ENCODE measurements at places on chromosomes 1 and 21.

- DNase-seq, result no peak
These were observed 54.7 kb downstream of the ASH1L start for GRCh38 chr1:155507945-155508344.

GRCh38 chr1:62196086-62196690 is 1.5 kb downstream of the L1TD1 start:
- no peak for DNase-seq

DNA sequence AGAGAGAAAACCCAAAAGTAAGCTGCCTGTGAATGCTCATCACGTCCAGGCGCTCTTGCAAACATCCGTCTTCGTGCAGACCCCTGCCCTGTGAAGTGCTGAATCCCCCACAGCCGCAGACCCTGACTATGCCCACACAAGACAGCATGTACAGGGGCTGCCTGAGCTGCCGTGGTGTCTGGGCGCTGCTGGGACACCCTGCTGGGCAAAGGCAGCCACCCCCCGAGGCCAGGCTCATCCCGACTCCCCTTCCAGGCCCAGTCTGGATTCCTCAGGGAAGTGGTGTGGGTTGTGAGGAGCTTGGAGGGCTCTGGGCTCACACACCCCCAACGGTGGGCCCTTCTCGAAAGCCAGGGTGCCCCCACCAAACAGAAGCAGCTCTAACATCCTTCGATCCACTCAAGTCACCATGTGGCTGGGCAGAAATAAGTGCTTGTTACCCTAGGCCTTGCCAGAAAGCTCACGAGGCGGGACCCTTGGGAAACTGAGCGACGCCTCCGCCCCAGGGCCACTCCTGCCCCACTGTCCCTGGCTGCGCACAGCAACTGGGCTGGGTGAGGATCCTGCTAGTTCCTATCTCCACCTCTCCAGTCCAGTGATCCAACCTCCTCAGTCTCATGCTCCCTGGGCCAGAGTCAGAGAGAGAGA is 4.8 kb upstream of the WNT9A start:
- no peak for DNase-seq

GRCh38 chr1:86153836-86154235 is 2.7 kb downstream of the COL24A1 start:
- no peak for DNase-seq

- DNase-seq, result no peak
These were observed 91.9 kb upstream of the KCNK2 start for GRCh38 chr1:214990619-214991018.

DNA sequence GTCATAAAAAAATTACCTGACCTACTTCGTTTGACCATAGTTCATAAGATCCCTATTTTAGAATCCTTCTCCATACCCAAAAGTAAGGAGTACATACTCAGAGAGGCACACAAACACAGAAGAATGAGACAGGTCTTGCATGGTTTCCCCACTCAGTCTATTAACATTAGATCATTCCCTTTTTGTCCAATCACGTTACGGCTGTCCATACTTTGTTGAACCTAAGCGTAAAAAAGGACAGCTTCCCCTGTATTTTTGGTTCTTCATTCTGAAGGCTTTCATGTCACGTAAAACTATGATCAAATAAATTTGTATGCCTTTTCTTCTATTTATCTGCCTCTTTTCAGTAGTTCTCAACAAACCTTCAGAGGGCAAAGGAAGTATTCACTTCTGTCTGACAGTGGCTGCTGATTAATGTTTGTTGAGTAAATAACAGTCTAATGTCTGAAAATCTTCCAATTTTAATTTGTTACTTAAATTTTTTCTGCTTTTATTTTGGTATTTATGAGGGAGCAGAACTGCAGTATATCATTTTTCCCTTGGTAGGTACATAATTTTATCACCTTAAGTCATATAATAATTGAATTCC is 16.4 kb downstream of the PKN2 start:
- no peak for DNase-seq

DNA sequence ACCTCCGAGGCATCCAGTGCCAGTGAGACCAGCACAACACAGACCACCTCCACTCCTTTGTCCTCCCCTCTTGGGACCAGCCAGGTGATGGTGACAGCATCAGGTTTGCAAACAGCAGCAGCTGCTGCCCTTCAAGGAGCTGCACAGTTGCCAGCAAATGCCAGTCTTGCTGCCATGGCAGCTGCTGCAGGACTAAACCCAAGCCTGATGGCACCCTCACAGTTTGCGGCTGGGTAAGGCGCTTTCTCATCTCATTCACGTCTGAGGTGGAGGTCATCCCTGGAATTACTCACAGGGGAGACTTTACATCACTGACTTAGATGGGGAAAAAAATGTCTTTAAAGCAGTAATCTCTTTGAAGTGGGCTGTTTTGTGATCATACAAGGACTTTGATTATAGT is 106.3 kb downstream of the CD247 start:
- no peak for DNase-seq

- DNase-seq, result no peak
These were observed 142.0 kb downstream of the ZNF648 start for GRCh38 chr1:181919542-181919941.

DNA sequence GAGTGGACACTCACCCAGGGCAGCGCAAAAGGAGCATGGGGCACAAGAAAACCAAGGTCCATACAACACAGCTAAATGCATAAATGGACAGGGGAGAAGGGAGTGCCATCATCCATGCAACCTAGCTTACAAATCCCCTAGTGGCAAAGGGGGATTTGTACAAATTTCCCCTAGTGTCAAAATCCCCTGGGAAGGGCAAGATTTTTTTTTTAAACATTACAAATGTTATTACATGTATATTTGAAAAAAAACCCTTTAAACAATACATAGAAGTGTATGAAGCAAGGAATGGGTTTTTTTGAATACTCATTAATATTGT is 89.6 kb upstream of the IVNS1ABP start:
- no peak for DNase-seq

DNA sequence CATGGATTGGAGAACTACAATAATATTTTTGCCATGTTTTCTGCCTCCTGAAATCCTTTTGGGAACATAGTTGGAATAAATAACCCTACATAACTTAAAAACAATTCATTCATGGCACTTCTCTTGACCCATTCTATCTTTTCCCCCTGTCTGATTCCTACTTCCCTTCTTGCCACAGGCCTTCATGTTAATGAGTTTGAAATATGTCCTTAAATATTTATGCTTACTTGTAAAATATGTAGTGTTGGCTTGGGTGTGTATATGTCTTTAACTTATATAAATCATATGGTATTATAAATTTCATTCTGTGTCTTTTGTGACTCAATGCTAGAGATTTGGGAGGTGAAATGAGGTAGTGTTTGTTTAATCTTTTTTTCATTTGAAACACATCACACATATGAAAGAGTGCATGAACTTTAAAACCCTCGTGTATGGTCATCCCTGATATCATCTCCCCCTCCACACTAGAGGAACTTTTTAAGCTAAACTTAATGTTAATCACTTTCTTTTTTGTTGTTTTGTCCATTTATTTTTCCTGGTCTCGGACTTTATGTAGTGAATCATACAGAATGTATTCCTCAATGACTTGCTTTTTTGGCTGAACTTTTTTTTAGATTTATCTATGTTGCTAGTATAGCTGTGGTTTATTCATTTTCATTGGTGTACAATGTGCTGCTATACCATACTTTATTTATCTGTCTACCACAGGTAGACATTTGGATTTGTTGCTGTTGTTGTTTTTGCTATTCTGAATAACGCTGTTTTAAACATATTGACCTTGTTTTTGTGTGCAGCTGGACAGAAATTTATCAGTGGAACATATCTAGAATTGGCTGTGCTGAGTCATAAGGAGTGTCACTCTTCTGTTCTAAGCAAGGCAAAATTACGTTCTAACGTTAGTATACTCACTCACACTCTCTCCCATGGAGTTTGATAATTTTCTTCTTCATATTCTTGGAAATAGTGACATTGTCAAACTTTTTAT is 441.6 kb downstream of the PLPP3 start:
- no peak for DNase-seq

GRCh38 chr21:37074546-37074945 is 1.5 kb downstream of the TTC3 start:
- DNase-seq, result no peak

GRCh38 chr1:206637605-206638004 is 2.3 kb downstream of the DYRK3 start:
- no peak for DNase-seq

DNA sequence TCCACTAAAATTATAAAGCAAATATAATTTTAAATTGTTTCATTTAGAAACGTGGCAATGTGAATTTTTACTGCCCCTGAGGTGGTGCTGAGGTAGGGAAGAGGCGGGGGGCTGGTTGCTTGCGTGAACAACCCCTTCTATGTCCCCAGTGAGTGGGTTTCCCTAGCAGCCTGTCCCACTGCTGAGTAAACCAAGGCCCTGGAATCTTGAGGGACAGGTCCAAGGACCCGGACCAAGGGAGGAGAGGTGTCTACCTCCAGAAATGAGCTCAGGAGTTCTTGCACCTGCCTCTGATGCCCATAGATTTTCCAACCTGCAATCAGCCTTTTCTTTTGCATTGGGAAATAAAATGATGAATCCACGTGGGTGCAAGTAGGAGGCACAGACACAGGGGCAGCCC is 649 bp upstream of the LDLRAD1 start:
- no peak for DNase-seq

- no peak for DNase-seq
These were observed 394.9 kb downstream of the NPHP4 start for GRCh38 chr1:5597171-5597850.

DNA sequence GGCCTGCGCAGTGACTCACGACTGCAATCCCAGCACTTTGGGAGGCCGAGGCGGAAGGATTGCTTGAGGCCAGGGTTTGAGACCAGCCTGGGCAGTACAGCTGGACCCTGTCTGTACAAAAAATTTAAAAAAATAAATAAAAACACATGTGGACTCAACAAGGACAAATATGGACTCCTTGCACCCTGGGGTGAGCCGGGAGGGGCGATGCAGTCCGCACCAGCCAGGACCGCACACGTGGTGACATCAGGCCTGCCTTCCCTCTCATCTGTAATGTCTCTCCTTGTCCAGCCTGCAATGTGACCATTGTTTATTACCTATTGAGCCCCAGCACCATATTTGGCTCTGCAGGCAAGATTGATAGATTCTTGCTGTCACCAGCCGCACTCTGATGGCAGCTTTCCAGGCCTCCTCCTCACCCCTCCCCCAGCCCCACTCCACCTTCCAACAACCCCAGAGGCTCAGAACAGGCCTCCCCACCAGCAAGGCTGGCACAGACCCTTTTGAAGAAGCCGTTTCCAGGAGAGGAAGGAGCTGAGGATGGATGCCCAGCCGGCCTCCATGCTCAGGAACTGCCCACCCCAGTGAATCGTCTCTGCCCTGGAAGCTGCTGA is 55.2 kb downstream of the IRF2BP2 start:
- peak; percentile 62 for DNase-seq

- DNase-seq, result no peak
These were observed 141.8 kb upstream of the AJAP1 start for GRCh38 chr1:4512636-4513035.

GRCh38 chr1:205227584-205228013 is at the start of gene TMCC2:
TMCC2 (plus strand) TSS chr1:205227946; CDS start chr1:205228565, 619 bp downstream.
- peak; percentile 100 for DNase-seq

- DNase-seq, result peak; percentile 40
These were observed 30.8 kb downstream of the GORAB start for GRCh38 chr1:170562646-170563338.

DNA sequence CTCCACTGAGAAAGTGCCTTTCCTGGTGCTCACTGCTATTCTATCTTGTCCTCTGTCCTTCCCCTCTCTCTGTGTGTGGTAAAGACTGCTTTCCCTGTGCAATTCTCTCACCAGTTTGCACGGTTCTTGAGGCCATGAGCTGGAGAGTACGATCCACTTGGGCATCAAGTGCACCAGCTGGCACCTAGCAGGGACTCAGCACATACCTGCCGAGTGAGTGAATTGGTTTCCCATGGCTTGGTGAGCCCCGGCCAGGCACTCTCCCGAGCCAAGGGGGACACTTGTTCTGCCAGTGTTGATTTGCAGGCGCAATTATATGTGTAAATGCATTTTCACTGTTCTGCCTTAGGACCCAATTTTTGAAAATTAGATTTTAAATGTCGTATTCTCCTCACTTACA is 313.5 kb downstream of the DISC1 start:
- DNase-seq, result no peak

DNA sequence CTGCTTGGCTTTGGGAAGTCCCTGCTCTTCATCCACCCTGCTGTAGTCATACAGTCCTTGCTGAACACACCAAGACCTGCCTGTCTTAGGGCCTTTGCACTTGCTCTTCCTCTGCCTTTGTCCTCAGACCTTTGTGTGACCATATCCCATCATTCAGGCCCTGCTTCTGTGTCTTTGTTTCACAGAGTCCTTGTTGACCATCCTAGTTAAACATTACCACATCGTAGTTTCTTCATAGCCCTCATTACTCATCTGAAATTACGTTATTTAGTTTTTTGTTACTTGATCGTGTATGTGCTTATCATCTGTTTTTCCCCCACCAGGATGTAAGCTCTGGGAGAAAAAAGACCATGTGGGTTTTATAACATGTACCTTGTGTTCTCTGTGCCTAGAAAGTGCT is 18.3 kb upstream of the SPRR5 start:
- no peak for DNase-seq

DNA sequence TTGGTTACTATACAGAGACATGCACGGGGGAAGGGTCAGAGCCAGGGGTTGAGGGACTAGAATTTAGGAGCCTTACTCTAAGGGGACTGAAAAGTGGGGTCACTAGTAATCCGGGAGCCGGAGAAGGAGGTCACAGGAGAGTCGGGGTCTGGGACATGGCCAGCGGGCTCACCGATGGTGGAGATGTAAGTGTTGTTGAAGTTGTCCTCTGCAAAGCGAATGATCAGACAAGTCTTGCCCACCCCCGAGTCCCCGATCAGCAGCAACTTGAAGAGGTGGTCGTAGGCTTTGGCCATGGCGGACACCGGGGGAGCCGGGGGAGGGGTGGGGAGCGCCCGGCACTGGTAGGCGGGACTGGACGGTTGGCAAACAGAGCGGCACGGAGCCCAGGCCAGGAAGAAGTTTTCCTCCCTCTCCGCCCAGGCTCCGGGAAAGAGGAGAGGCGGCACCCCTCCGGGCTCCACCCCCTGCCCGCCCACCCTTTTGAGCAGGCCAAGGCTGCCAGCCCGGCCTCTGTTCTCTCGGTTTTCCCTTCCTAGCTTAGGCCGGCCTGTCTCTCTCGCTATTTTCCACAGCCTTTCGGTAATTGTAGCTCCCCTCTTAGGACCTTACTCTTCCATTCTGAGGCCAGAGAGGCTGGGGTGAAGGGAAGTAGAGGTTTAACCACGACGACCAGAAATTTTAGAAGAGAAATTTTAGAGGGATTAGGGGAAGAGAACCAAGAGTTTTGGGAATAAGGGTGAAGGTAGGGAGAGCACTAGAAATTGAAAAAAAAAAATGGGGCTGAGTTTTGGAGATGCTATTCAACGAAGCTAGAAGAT is at the start of gene RAB13:
RAB13 (minus strand) TSS at position 399 of the 821 bp plus-strand sequence; CDS start at position 296, 103 bp downstream.
- DNase-seq, result peak; percentile 89

- peak; percentile 82 for DNase-seq
These were observed 34.6 kb upstream of the S100A7 start for GRCh38 chr1:153494976-153495535.
